ENCODE measurements at places on chromosomes 1 and 21.

- no peak for DNase-seq
Measured at GRCh38 chr1:30417001-30417700, 306.2 kb downstream of the MATN1 start.

GRCh38 chr1:37186246-37186756 is 152.0 kb upstream of the GRIK3 start:
- no peak for DNase-seq

- DNase-seq, result no peak
Measured at GRCh38 chr1:180932378-180932777, 19.7 kb downstream of the KIAA1614 start.

GRCh38 chr1:26529655-26530409 is at the start of gene RPS6KA1:
RPS6KA1 (plus strand) TSS chr1:26529761; CDS start chr1:26529921, 160 bp downstream.
- no peak for DNase-seq

- DNase-seq, result no peak
Measured at GRCh38 chr1:163038928-163039706, 30.0 kb upstream of the RGS4 start.

DNA sequence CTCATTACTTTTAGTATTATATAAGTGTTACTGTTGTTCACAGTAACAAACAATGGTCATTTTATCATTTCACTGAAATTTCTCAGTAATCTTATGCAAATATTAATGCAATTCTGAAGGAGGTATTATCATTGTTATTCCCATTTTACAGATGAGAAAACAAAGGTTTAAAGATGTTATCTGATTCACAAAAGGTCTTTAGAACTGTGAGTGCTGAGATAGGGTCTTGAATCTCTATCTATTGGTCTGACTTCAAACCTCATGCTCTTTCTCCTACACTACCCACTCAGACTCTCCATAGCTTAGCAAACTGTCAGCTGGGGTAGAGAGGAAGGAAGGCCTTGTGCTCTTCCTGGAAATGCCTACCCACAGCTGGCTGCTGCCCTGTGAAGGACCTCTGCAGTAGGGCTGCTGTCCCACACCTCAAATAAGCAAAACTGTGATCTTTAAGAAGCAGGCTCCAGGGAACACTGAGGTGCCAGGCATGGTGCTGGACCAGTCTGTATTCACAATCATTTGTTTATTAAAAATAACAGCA is 6.2 kb upstream of the OSCP1 start:
- DNase-seq, result no peak

GRCh38 chr1:213658457-213658856 is 329.3 kb upstream of the PROX1 start:
- DNase-seq, result no peak

- no peak for DNase-seq
Measured at GRCh38 chr1:228732426-228732825, 2.9 kb upstream of the RHOU start.

DNA sequence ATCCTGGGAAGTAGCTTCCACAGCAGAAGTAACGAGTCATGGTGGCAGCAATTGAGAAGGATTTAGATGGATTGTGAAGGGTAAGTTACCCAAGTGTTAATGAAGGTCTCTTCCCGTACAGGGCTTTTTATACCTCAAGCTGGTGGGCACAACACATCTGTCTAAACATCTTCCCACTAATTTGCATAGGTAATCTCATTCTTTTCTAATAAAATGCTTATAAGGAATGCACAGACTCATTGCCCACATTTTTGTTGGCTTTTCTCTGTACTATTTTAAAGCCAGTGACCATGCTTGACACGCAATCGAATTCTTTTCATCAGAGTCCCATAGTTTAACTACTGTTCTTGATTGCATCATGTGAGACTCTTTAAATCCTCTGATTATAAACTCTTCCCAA is at the start of gene KRTAP7-1:
Gene KRTAP7-1, minus strand, starts transcription at position 101 of the 400 bp plus-strand sequence. Its CDS starts 61 bp downstream, at position 40.
- DNase-seq, result no peak

GRCh38 chr21:14584357-14585095 is 38.4 kb upstream of the SAMSN1 start:
- no peak for DNase-seq

- DNase-seq, result no peak
Measured at GRCh38 chr1:54795356-54795665, 5.8 kb downstream of the TTC22 start.

- no peak for DNase-seq
Measured at GRCh38 chr1:225481738-225482137, 53.9 kb upstream of the LBR start.

- no peak for DNase-seq
Measured at GRCh38 chr1:95093296-95093695, 20.5 kb upstream of the ALG14 start.

- DNase-seq, result no peak
Measured at GRCh38 chr1:187384504-187384903, 555.8 kb downstream of the PLA2G4A start.

GRCh38 chr21:41024341-41024740 is 143.6 kb upstream of the BACE2 start:
- DNase-seq, result no peak

DNA sequence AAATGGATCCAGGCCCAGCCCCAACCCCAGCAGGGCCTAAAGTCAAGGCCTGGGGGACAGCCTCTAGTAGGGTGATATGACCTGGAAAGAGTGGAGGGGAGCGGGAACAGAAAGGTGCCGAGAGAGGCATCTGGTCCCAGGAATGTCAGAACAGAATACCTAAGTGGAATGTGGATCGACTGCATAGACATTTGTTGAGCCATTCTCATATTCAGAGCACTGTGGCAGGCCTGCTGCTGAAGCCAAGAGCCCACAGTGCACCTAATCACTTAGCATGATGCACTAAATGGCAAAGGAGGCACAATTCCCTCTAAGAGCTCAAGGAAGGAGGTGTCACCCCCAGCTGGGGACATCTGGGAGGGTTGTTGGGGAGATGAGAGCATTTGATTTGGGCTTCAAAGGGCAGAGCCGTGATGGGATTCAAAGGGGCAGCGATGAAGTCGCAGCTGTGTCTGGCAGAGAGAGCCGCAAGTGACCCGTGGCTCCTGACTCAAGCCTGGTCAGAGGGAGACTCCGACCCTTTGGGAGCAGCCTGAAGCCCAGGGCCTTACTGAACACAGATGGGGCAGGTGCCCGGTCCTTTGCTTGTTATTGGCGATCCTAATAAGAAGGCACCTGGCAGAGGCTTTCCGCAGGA is 8.6 kb upstream of the PKP1 start:
- DNase-seq, result no peak

DNA sequence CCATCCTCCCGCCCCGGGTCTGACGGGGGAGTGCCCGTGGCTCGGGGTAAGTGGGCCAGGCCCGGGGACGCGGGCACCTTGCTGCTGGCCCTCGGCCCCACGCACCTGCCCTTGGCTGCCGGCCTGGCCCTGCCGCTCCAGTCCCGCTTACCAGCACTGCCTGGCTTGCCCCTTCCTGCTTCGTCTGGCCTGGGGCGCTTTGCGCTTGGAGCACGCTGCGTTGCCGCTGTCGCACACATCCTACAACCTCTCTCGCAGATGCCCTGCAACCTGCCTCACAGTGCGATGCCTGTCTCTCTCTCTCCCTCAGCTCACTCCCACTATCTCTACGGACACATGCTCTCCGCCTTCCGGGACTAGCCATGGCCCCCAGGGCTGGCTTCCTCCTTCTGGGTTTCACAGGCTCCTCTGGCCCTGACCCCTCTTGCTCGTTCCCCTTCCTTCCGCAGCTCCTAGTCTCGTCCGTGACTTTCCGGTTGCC is 9.7 kb downstream of the MYOG start:
- no peak for DNase-seq

DNA sequence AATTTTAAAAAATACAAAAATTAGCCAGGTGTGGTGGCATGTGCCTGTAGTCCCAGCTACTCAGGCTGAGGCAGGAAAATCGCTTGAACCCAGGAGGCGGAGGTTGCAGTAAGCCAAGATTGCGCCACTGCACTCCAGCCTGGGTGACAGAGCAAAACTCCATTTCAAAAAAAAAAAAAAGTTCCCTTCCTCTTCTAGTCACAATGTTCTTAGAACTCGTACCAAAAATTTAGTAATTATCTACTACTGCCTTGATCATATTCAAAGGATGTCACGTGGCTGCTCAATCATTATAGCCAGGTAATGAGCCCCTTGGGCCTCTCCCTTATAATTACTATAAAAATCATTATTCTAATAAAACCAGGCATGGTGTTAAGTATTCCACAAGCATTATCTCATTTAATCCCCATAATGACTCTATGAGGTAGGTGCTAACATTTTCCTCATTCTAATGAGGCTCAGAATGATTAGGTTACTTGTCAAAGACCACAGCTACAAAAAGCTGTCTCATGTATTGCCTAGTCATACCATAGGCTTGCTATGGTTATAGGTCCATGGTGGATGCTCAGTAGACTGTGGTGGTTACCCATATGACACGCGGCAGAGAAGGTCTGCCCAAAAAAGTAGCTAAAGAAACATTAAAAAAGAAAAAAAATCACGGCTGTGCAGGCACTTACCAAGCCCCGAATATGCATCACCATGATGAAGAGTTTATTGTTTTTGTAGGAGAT is 15.5 kb upstream of the PPP1R15B start:
- DNase-seq, result no peak

Measured in epithelial cell of proximal tubule (primary cell).